Kidney tubule cell (primary cell): ENCODE measurements at places on chromosomes 3 and 15.
A peak's percentile ranks its signal among the peaks of the same experiment; 100 is the strongest.

DNA sequence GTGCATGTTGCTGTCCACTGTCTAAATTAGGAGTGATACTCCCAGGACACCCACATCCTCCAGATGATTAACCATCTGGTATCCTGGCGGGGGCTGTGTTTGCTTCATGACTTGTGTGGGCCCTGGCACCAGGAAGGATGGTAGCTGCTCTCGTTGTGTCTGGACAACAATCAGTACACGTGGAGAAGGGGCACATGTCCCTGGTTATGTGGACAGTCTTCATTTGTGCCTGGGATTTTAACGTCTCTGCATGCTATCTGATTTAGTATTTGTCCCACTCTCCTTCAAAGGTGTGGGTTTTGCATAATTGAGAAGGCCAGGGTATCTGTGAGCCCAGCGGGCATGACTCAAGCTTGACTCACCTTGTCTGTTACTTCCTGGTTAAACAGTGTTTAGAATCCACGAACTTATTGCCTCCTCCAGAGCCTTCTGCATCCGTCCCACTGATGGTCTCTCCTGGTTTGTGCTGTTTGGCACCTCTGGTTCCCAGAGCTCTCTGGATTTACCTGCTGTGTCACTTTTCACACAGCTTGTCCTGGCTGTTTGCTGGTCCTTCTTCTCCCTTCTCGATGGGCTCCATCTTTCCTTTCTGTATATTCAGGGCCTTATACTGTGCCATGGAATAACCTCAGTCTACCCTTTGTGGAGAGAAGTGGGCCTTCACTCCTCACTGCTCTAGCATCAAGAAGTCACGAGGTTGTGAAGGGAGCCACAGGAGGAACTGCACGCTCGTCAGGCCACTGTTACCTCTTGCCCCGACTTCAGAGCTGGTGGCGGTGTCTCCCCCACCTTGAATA lies 32.5 kb downstream of the ARNT2 start:
- peak; percentile 94 for DNase-seq

DNA sequence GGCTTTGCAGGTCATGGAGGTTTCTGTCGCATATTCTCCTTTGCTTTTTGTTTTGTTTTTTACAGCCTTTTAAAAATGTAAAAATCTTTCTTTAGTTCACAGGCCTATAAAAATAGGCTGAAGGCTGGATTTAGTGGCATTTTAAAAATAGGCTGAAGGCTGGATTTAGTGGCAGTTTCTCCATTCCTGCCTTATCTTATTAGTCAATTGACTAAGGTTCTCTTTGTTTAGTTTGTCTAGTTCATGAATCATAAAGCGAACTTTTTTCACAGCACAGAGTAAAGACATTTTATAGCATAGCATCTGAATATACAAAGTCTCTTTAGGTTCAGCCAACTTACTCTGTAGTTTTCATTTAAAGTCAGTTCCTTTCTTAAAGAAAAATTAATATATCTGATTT lies 31.4 kb downstream of the AP4E1 start:
- DNase-seq, result no peak

DNA sequence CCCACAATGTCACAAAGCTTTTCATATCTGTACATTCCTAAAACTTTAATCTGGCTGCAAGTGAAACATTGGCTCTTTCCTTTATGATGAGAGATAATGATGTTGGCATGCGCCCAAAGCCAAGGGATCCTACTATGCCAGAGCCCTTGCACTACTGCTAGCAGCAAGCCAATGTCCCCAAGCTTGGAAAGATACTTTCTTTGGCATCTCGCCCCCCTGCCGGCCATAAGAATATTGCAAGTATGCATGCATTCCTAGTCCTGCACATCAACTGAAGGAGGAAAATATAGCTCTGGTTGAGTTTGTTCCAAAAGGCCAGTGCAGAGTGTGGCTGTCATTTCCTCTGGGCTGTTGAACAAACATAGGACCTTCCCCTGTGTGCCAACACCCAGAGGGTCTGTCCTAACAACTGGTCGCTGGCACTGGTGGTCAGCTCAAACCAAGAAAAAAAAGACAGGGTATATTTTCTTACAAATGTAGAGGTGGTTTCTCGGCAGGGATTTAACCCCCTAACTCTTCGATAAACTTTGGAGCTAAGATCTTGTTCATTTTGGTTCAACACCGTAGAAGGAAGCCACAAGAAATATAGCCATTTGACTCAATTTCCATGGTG lies 120.9 kb upstream of the ZBED2 start:
- no peak for DNase-seq

DNA sequence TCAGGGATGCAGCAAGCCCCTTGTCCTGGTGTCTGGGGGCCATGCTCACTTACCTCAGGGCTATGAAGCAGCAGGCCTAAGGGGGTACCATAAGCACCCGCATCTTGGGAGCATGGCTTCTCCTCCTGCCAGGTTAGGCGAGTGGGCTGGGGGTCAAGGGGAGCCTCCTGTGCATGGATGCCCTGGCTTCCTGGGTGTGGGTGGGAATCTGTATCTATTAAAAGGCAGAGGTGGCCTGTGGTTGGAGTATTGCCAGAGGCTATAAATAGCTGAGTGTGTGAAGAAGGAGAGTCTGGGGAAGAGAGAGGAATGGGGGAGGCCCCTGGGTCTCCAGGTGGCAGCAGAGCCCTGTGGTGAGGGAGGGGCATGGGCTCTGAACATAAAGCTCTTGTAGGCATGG lies 19.5 kb downstream of the ACVR2B start:
- no peak for DNase-seq

DNA sequence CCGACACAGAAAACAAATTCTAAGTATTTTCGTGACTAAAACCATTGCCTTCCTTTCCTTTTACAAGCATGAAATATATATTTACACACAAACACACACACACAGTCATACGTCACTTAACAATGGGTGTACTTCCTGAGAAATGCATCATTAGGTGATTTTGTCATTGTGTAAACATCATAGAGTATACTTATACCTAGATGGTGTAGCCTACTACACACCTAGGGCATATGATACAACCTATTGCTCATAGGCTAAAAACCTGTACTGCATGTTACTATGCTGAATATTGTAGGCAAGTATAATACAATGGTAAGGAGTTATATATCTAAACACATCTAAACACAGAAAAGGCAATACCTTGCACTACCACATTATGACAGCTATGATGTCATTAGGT lies 28.6 kb downstream of the COL6A5 start:
- DNase-seq, result no peak

GRCh38 chr3:23999012-23999641 lies 54.0 kb downstream of the NR1D2 start:
- peak; percentile 66 for DNase-seq

DNA sequence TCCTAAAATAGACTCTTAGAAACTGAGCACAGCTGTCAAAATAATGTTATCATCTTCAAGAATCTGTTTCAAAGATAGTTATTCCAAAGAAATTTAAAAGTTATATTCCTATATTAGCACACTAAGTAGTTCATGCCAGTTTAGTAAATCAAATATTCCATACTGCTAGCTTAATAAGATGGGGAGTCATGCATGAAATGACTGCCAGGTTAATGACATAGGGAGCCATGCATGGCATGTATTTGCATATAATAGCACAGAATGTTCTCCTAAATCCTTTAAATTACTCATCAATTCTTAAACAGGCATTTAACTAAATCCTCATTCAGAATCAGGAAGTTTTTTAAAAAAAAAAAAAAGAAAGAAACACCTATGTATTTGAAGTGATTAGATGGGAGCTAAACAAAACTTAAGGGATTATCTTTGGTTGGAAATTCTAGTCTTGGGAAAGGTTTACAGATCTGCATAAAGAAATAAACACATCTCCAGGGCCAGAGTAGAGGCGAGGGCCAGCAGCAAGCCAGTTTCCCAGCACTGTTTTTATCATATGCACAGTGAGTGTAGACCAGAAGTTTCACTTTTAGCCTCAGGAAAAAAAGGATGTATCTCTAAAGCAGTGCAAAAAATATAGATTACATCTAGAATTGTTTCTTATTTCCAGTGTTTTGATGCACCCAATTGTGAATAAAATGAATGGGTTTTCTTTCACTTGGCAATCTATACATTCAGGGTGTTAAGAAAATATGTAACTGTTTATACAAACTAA lies 366.4 kb upstream of the AGTR1 start:
- DNase-seq, result no peak

- no peak for DNase-seq
Observed at GRCh38 chr3:100333051-100333450, 1.5 kb upstream of the NIT2 start.

GRCh38 chr3:128994581-128995546 lies 988 bp upstream of the CFAP92 start:
- DNase-seq, result no peak
